OCI-M1 (cell line): ENCODE measurements at places on chromosomes 2 and 18.

- DNase-seq = no peak
These were observed 80.0 kb upstream of the ERBB4 start for GRCh38 chr2:212618636-212619035.

DNA sequence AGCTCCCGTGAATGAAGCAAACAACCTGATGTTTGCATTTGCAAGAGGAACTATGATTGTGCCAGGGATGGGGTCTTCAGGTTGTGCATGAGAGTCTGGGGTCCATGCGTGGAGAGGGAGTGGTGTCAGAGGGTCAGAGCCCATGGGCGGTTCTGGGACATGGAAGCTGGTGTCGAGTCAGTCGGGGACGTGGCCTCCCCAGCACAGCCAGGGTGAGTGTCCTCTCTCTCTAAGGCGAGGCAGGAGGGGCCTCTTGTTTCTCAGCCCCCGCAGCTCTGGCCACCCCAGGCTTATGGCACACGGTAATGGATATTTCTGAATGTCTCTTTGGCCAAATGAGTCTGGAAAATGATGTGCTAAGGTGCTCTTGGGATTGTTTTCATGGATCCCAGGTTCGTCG lies 118.6 kb downstream of the RTP5 start:
- no peak for DNase-seq

GRCh38 chr2:40150266-40150665 lies 301.6 kb downstream of the SLC8A1 start:
- no peak for DNase-seq

DNA sequence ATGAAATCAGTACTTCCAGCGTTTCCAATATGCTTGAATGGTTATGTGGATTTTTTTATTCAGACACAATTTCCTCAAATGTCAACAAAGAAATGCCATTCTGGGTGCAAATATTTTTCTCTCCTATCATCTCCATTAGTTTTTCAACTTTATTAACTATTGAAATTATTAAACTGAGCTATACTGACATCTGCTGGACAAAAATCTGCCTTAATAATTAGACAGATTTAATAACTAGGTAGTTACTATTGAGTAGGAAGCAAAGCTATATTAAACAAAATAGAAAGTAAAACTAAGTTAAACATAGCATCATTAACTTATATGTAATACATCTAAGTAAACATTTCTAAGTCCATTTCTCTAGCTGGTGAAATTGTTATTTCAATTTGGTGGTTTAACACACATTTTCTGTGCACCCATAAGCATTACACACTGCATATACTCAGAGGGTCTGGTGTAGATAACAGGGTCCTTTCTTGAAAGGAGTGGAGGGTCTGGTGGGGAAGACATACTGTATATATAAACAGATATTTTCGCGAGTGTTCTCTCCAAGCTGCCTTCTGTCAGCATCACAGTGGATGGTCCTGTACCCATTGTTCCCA lies 77.0 kb downstream of the LANCL1 start:
- peak; percentile 4 for DNase-seq

DNA sequence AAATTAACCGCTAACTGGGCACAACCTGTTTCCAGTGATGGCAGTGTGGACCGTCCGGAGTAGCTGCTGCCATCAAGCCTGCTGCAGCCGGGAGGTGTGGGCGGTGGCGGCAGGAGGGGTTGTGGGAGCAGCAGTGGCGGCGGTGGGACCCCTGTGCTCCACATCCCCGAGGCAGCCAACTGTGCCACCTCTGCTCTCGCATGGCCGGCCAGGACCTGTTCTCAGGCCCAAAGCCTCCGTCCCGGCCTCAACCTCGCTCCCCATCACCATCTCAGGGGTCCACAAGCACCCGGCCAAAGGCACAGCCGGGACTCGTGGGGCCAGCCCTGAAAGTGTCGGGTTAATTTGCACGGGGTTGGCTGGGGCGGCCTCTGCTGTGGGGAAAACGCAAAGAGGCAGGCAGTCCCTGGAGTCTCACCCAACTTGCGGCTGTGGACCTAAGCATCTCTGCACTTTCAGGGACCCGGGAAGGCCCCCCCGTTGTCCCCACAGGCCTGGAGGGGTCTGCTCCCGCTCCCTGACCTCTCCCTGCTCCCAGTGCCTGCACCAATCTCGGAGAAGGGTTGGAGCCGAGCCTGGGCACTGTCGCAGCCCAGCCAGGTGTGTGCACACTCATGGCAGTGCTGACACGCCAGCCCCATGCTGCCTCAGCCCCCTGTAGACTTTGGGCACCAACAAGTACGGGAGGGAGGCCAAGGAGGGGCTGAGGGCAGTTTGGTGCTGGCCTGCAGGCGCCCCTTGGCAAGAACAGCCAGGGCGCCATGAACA lies 44.4 kb upstream of the PEX13 start:
- DNase-seq = no peak

DNA sequence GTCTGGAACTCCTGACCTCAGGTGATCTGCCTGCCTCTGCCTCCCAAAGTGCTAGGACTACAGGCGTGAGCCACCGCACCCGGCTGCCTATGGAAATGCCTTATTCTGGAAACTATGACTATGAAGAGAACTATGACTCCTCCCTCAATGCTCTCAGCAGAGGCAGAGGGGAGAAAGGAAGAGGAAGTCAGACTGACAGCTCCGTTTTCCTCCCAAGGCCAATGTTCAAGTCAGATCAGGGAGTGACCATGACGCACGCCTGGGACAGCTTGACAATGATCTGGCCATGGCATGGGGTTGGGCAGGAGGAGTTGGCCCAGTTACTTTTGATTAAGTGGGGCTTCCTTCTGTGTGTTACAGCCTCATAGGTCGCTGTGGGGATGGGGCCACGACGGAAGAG lies 44.3 kb upstream of the MRPL33 start:
- no peak for DNase-seq

GRCh38 chr2:46119453-46119852 lies 177.8 kb upstream of the EPAS1 start:
- DNase-seq = no peak

DNA sequence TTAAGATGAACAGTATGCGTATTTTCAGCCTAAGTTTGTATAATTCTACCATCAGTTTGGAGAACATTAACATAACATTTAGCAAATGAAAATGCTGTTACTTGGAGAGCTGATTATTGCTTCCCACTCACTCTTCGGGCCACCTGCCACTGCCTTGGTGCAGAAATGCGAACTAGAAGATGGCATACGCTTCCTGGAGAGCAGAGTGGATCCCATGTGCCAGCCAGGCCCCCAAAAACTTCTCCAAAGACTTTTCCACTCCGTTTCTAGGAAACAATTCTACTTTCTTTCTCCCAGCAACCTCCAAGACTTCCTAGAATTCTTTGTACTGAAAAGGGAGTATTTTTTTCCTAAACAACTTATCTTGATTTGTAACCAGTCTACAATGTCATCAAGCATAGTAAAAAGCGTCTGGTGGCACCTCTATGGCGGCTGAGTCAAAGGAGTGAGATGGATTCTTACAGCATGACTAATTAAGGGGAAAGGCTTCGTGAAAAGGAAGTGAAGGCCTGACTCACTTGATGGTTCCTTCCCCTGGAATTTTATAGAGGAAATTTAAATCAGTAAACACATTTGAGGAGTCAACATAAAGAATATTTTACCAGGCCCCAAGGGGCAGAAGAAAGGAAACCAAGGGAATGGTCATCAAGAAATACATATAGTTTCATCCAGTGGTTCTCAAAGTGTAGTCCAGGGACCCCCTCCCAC lies 36.6 kb downstream of the FEZ2 start:
- no peak for DNase-seq

DNA sequence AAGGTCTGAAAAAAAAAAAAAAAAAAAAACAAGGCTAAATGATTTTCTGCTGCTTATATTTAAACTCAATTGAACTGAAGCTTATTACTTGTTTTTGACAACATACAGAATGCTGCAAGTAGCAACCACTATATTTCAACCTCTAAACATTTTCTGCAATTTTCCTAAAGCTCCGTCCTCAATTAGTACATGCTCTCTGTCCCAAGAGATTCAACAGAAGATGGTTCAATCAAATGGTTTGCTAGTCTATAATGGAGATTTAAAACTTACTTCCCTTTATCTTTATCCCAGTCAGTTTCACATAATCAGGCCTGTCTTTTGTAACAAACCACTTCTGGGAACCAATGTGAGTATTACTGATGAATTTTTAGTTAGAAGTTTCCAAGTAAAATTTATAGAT lies 485.1 kb upstream of the CDH7 start:
- DNase-seq = peak; percentile 34

GRCh38 chr2:220041447-220041846 lies 414.0 kb downstream of the SLC4A3 start:
- DNase-seq = no peak
